Right lobe of liver (tissue), 6 donors: ENCODE measurements at places on chromosomes 2 and 18. TPM values are rescaled to one million over a fixed set of nuclear protein-coding genes. Genes with fewer than 3 reads are reported as not detected.

DNA sequence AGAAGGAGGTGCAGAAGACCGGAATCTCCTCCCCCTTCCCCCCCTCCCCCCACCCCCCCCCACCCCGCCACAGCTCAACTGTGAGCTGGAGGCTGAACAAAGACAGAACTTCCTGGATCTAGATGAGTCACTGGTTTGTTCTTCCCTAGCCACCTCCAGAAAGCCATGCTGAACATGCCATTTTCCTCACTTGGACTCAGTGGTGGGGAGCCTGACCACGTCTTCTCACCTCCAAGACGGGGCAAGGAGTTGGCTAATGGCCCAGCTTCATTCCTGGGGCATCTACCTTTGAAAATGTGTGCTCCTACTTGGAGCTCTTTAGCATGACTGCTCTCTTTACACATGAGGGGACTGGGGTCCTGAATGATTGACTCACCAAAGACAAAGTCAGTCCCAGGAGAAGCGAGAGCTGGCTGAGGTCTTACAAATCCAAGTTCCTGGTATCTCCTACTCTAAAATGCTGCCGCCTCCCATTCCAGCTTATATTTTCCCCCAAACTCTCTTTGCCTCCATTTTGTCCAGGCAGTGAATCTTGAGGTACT lies 22.6 kb upstream of the FZD5 start:
- DNase-seq = no peak

DNA sequence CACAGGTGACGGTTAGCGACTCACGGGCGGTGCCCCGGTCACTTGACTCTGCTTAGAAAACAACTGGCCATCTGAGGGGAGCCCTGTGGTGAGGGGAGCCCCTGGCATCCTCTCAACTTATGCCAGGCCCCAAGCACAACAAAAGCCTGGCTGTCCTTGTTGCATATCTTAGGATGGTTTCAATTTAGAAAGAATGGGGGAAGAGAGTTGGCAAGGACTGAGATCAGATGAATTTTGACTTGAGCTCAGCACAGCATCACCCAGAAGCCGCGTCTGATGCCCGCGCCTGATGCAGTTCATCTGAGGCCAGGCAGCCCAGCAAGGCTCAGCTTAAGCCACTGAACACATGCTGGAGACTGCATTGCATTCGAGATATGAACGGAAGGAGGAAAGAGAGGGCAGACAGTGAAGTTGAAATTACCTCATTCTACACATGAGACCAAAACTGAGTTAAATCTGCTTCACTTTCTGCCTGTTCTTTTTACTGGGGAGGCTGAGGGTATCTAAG lies 36.8 kb downstream of the MYT1L start:
- no peak for DNase-seq

DNA sequence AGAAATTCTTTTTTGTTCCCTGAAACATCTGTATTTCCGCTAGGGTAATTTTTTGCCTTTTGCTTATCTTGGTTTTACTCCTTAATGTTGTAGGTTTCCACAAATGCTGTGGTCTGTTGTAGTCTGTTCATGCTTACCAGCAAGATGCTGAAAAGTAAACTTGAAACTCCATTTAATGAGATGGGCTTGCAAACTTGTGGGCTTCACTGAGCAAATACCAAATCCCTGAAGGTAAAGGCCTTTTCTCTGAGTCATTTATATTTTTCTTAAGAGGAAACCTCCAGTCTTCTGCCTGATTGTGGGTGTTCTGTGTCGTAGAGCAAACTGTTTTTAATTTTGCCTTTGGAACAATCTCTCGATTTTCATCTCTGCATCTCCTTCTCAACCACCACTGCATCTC lies 9.3 kb downstream of the SP140 start:
- no peak for DNase-seq

The REL gene
- 3.5 TPM for total RNA-seq

The DNAJC5G gene
- total RNA-seq = not detected

The AMER3 gene
- total RNA-seq = not detected

The IL1RN gene
- total RNA-seq = 35.2 TPM
